ENCODE measurements at places on chromosomes 12 and 14.

GRCh38 chr14:89143595-89143994 is 273.4 kb downstream of the FOXN3 start:
- DNase-seq, result no peak

GRCh38 chr14:93986955-93987354 is 10.1 kb upstream of the CCDC197 start:
- DNase-seq, result no peak

DNA sequence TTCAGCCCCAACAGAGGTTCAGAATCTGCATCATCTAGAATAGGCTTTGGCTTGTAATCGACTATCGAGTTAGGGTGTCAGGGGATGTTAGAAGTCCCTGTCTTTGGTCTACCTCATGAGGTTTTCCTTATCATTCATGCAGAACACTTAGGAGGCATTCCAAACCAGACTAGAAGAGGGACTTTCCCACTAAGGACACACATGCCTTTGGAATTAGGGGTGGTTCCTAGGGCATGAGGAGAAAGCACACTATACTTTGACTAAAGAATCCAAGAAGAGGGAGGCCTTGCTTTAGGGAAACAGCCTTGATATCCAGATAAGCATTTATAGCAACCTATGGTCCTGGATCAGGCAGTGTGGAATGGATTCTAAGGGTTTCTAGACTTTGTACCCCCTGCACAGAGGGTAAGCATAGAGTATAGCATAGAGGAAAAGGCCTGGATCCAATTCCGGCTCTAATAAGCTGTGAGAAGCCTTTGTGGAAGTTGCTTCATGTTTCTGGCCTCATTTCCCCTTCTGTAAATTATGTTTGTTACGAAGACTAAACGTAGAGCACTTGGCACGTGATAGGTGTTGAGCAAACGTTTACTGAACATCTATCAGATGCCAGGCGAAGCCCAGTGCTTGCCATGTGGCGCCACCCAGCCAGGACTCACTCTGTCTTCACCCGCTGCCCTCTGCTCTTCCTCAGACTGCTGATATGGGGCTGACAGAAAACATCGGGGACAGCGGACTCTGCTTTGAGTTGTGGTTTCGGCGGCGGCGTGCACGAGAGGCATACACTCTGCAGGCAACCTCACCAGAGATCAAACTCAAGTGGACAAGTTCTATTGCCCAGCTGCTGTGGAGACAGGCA is 13.2 kb downstream of the ZNF219 start:
- DNase-seq, result no peak

DNA sequence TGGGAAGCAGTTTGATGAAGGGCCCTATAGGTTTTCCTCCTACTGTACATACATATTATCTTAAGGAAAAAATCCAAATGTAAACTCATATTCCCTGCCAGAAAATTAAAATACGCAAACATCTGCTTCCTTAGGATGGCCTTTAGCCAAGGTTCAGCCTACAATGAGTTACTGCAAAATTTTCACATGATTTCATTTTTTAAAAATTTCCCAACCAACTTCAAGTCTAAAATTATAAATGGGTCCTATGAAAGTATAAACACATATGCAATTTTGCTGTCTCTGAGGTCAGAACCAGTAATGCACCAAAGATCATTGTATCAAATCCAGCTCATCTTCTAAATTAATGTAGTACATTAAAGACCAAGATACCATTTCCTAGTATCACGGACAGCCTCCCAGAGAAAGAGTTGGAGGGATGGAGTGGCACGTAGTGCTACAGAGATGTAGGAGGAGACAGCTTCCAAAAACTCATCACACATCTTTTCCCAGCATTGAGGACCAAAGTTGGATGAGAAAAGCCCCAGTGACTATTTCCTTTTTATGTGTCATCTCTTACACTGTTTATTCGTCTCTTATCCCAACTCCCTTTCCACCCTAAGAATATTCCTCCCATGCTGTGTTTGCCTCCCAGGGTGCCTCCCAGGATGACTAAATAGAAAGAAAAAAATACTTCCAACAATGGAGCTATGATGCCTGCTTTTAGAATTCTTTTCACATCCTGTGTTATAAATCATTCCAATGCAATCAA is 92.3 kb upstream of the SLCO1C1 start:
- no peak for DNase-seq

- DNase-seq, result no peak
Observed at GRCh38 chr12:124833693-124834122, 30.0 kb downstream of the SCARB1 start.

DNA sequence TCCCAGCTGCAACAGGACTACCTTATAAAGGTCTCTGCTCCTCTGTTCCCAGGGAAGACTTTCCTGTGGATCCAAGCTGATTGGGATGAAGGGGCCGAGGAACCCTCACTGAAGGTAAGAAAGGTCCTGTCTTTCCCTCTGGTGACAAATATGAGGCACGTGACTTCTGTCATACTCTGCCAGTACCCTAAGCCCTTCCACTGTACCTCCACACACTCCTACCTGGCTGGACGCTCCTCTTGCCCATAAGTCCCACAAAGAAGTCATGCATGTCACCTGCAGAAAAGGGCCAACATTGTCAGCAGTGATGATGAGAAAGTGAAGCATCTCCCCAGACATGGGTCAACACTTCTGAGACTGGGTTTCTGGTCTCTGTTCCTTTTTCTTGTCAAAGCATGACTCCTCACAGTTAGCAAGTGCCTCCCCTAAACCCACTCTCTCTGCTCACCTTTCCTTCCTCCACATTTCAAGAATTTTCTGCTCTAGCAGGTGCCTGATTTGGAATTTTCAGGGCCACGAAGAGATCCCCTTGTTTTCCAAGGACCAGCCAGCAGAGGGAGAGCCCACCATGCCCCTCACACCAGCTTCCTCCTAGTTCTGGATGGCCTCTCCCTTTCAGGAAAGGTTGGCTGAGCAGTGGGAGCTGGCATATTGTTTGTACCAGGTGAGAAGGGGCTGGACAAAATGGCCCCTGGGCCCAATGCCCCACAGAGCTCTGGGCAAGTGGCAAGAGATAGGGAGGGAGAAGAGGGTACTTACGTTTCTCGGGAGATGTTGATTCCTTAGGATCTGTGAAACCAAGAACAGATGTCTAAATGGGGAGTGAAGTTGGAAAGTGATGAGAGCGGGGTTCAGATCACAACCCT is 3.5 kb downstream of the TAC3 start:
- no peak for DNase-seq

GRCh38 chr12:28440081-28440608 is 249.9 kb downstream of the CCDC91 start:
- DNase-seq, result no peak

DNA sequence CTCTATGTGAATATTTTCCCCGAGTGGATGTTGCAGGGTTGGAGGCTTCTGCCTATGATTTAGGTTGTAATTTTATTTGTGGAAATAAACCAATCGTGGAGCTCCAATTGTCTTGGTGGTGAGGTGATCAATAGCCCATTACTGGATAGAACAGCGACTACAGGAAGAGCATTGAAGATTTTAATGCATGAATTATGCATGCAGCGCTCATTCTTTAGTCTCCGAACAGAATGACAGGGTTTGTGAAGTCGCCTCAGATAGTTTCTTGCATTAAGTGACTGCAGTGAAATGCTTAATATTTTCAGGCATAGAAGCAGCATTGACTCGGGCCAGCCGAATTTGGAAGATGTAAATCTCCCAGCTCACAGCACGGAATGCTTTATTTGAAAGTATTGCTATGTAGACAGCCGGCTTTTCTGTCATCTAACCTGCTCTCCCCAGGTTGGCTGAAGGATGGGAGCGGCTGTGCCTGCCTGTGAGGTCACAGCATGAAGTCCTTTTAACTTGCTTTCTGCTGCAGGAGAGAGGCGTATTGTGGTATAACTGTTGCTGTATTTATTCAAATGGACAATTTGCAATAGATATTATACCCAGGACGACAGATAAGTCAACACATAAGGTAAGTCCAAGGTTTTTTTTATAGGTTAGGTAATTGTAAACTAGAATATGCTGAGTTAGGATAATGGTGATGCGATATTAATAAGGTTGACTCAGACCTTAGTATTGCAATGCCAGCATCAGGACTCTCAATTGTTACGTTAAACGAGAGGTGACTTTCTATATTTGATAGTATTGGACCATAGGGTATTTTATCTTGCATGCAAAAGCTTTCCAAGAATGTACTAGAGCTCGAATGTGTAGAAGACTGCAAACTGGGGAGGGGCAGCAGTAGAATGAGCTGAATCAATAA is 135.7 kb downstream of the CNTN1 start:
- no peak for DNase-seq

- no peak for DNase-seq
Observed at GRCh38 chr14:94048691-94049624, 22.8 kb downstream of the OTUB2 start.

GRCh38 chr12:58870595-58870994 is 49.7 kb downstream of the LRIG3 start:
- DNase-seq, result no peak

DNA sequence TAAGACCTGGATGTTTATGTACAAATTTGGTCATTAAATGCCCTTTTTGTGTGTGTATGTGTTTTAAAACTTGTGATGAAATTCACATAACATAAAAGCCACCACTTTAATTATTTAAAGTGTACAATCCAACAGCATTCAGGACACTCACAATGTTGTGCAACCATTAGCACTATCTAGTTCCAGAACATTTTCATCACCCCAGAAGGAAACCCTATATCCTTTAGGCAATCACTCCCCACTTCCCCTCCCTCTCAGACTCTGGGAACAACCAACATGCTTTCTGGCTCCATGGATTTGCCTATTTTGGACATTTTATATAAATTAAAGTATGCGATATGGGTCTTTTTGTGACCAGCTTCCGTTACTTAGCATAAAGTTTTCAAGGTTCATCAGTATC is 124.6 kb downstream of the TTC7B start:
- DNase-seq, result no peak

GRCh38 chr14:105389534-105389933 is 8.8 kb upstream of the TEX22 start:
- no peak for DNase-seq

DNA sequence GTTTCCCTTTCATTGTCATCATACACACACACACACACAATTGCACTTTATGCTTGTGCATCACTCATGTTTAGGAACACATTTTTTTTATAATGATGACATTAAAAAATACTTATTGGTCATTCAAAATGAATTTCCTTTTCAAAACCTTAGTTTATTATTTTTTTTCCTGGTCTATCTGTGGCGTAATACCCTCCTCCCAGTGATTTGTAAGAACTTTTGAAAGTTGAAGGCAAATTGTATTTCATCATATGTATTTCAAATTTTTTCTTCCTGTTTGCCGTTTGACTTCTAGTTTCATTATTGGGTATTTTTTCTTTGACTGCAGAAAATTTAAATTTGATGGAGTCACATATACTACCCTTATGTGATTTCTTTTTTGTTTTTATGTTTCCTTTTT is 2.5 kb upstream of the LRRK2 start:
- DNase-seq, result no peak
